ENCODE measurements at places on chromosomes 7 and 10. TPM values are rescaled to one million over a fixed set of nuclear protein-coding genes. Genes with fewer than 3 reads are reported as not detected.

DNA sequence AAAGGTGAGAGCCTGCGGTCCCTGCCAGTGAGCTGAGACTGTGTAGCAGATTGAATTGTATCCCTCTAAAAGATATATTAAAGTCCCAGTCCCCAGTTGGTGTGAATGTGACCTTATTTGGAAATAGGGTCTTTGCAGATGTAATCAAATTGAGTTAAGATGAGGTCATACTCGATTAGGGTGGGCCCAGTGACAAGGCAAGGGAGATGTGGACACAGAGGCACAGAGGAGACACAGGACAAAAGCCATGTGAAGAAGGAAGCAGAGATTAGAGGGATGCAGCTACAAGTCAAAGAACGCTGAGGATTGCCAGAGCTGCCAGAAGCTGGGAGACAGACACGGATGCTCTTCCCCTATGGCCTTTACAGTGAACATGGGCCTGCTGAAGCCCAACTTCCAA, 104.3 kb downstream of the CLEC2L start:
- no peak for DNase-seq

Gene ANXA8L1
- 15.7 TPM for total RNA-seq

Gene LIPM
- total RNA-seq = not detected

DNA sequence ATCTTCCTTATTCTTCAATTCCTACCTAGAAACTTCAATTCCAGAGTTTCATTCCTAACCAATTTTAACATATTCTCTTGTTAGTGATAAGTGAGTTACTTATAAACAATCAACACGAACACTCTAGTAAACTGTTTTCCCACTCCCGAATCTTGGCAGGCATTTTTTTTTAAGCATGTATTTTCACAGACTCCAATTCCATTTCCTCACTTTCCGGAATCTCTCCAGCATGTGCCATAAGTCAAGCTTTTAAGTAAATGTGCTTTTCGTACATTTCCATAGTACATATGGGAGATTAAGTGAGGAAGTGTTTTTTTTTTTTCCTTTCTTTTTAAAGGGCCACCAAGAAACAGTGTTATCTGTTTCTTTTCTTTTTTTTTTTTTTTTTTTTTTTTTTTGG, 89.1 kb downstream of the FGFR2 start:
- no peak for DNase-seq

DNA sequence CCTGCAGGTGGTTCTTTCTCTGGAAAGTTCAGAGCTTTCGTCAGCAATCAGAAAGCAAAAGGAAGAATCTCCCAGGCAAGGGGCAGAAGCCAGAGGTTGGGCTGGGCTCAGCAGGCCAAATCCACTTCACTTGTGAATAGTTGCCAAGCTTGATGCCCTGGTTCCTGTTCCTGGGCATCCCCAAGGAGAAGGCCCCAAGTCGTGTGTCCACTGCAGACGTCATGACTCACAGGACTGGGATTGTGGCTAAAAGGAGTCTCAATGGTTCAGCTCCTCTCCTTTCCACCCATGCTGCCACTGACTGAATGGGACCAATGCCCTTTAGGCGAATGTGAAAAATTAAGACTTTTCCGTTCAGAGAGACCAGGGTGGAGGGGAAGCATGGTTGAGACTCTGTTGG, 38.6 kb upstream of the TRIM8 start:
- no peak for DNase-seq

GRCh38 chr10:127318396-127318795, 122.0 kb upstream of the INSYN2A start:
- no peak for DNase-seq

DNA sequence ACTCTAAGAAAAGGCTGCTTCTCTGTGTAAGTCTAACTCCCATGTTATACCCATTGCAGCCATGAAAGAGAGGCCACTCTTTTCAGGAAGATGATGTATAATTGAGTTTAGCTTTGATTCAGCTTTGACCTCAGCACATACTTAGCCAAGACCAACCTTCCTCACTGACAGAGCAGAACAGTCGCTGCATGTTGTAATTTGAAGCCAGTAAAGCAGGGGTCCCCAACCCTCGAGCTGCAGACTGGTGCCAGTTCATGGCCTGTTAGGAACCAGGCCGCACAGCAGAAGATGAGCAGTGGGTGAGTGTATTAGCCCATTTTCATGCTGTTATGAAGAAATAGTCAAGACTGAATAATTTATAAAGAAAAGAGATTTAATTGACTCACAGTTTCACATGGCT, 223.9 kb downstream of the GPR158 start:
- no peak for DNase-seq

GRCh38 chr10:73635781-73636180, 5.5 kb downstream of the MYOZ1 start:
- DNase-seq = no peak

GRCh38 chr7:12786494-12786893, 99.1 kb downstream of the ARL4A start:
- no peak for DNase-seq

DNA sequence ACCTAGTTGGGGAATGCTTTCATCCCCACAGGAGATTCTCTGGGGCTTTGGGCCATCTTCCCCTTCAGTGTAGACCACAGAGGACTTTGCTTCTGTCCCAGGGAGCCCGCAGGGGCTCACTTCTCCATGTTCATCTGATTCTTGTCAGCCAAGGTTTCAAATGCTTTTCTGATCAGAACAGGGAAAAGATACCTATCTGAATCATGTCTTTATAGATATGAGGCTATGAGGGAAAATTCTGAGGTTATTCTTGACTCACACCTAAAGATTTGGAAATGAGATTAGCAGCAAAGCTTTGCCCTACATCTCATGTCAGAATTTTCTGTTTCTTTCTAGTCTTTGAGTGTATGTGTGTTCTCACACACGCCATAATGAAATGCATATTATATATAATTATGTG, 53.3 kb downstream of the FIGNL1 start:
- DNase-seq = no peak

Gene MET
- total RNA-seq = 74.3 TPM

GRCh38 chr10:68647672-68648341, 73.2 kb upstream of the CCAR1 start:
- DNase-seq = no peak

GRCh38 chr7:37031571-37032257, 307.4 kb upstream of the AOAH start:
- DNase-seq = peak; percentile 50

- no peak for DNase-seq
Measured at GRCh38 chr10:52956861-52957260, 184.3 kb upstream of the MBL2 start.

Gene GRM8
- total RNA-seq = not detected

GRCh38 chr7:51158211-51158610, 158.4 kb downstream of the COBL start:
- no peak for DNase-seq

DNA sequence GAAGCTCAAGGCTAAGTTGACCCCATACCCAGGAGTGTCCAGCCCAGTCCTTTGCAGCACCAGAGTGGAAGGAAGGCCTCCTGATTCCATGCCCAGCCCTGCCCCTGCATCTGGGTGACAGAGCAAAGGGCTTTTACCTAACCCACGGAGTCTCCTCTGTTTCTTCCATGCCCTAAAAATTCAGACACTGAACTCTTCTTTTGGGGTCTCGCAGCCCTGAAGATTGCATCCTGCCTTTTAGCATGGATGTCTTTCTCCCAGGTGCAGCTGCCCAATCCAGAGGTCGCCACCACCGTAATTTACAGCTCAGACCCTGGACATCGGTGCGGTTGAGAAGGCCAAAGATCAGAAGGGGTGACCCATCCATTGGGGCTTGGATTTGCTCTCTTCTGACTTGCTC, 50.8 kb downstream of the CXCL12 start:
- no peak for DNase-seq

DNA sequence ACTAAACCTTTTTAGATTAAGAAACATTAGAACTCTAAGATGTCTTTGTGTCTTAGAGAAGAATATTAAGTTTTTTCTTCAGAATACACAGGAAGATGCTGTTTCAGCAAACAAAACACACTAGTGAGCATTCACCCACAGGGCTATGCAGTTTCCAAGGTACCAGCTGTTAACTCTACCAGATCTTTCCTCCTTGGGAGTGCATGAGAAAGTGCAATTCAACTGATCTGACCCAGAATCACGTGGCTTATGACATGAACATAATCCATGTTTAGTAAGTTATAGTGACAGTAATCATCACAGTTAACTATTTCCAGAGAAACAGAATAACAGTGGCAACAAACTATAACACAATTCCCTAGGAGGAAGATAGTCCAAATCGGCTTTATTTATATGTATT, 270.7 kb downstream of the CACNA2D1 start:
- DNase-seq = no peak

- DNase-seq = no peak
Measured at GRCh38 chr10:46268076-46268881, 18.5 kb upstream of the ANTXRL start.

Gene ZNRF2
- 26.6 TPM for total RNA-seq

DNA sequence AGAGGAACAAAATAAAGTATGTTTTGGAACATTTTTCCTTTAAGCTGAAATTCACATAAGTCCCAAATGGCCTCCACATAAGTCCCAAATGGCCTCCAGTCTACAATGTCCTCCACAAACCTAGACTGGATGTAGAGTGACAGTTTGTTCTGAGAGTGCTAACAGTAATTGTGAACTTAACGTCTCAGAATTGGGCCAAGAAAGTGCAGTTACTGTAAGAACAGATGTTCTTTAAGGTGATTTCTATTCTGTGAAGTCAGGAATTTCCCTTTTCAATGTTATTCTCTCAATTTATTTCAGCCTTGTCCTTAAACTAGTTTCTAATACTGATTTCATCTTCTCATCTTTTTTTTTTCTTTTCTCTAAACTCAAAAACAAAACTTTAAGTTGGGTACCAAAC, 188.7 kb upstream of the SEMA3E start:
- no peak for DNase-seq

GRCh38 chr10:5890452-5890915, 441 bp downstream of the FBH1 start:
- DNase-seq = no peak

DNA sequence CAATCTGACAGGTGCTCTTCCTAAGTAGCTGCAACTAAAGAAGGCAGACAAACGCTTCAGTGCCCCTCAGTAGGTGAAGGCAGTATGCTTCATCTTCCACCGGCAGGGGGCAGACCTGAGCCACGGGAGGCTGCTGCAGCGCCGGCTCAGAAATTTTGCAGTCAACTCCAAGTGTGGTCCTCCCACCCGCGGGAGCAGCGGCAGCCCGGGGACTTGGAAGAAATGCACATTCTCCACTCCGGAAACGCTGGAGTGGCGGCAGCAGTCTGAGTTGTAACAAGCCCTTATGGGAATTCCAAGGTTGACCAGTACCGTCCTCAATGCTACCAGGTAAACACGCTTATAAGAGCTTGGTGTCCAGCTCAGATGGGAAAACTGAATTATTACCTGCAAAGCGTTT, 3.4 kb downstream of the IGFBP3 start:
- peak; percentile 79 for DNase-seq

GRCh38 chr7:22173685-22174573, 183.0 kb downstream of the RAPGEF5 start:
- DNase-seq = no peak

Gene ANKRD2
- 0.35 TPM for total RNA-seq

- DNase-seq = no peak
Measured at GRCh38 chr7:144710791-144711190, 125.1 kb downstream of the TPK1 start.

Gene INSYN2A
- not detected for total RNA-seq

- DNase-seq = no peak
Measured at GRCh38 chr7:101693498-101694091, 64.5 kb upstream of the MYL10 start.

DNA sequence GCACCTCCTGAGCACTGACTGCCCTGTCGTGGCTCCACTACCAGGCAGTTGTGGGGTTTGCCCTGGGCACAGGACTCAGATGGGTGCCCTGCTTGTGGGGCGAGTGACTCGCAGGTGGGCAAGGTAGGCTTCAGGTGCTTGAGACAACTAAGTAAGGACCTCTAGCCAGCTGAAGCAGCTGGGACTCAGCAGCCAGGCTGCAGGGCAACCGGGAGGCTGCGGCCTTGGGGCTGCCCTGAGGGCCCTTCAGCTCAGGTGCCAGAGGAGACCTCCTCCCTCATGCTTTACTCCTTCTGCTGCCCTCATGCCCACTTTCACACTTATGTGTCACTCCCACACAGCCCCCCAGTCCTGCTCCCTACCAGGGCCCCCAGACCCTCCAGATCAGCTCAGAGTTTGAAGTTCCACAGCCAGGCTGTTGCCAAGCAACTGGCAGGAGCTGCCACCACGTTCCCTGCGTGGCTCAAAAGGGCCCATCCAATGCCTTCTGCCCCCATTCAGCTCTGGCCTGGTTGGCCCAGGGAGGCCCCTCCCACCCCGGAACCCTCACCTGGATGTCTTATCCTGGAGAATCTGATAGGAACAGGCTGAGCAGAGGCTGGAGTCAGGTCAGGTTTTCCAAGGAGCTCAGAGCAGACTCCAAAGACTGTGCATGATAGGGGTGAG, 10.0 kb downstream of the TLX1 start:
- DNase-seq = no peak

Gene CNPY1
- total RNA-seq = not detected

Gene PAX4
- total RNA-seq = not detected

DNA sequence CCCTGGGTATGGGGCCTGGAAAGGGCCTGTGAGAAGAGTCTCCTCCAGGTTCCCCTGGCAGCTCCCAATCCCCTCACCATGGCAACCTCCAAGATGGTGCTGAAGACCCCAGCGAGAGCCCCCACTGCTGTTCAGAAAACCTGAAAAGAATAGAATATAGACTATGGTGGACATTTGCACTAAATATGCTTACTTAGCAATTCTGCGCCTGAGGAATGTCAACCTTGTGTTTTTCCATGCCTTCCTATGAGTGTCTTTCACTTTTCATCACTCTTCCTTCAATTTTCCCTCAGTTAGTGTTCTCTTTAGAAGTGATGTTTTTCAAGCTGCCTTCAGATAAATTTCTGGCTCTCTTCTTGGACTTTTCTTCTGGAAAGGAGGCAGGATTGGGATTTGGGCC, 589.2 kb downstream of the LRMDA start:
- DNase-seq = no peak

DNA sequence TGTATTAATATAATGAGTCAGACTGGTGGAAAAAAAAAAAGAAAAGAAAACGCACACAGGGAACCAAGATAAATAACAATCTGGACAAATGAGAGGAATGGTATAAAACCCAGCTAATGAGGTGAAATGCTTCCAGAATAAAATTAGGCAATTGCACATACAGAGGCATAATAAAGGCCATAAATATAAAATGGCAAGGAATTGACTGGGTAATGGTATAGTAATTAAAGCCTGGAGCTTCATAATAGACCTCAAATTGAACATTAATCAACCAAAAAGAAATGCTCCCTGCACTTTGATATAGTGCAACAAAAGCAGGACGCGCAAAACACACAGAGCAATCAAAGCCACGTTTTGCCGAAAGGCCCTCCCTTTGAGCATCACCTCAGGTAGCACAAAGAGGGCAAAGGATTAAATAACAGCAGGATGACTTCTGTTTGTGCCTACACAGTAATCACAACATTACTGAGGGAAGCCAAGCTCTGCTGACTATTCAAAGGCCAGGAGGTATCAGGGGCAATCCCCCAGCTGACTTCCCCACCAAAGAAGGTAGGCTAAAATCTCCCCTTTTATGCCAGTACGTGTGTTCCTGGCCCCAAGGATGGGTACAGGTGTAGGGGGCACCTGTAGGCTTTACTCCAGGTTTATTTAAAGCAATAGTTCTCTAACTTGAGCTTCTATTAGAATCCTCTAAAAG, 343.7 kb downstream of the ELMO1 start:
- DNase-seq = no peak

GRCh38 chr7:29377718-29378117, 183.1 kb downstream of the CHN2 start:
- no peak for DNase-seq

- DNase-seq = no peak
Measured at GRCh38 chr10:26274391-26274790, 57.8 kb downstream of the GAD2 start.

Data from lower lobe of right lung (tissue), 2 donors.